ENCODE measurements at places on chromosomes 3 and 15.

- no peak for DNase-seq
These were observed 211.0 kb downstream of the GABRB3 start for GRCh38 chr15:26561896-26562295.

- DNase-seq = no peak
These were observed 9.3 kb upstream of the PRICKLE2 start for GRCh38 chr3:64234571-64234970.

DNA sequence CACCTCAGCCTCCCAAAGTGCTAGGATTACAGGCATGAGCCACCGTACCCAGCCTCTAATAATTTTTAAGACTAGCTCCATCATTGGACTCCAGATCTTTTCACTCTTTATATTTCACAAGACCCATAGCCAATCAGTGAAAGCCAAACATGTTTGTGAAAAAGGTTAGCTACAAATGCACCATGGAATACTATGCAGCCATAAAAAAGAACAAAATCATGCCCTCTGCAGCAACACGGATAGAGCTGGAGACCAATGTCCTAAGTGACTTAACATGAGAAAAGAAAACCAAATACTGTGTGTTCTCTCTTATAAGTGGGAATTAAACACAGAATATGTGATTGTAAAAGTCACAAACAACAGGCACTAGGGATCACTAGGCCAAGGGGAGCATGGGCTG lies 3.2 kb downstream of the SCAPER start:
- DNase-seq = no peak

- no peak for DNase-seq
These were observed 134.8 kb downstream of the PDE8A start for GRCh38 chr15:85116494-85116893.

- DNase-seq = no peak
These were observed 20.3 kb upstream of the EPB42 start for GRCh38 chr15:43241100-43241499.

DNA sequence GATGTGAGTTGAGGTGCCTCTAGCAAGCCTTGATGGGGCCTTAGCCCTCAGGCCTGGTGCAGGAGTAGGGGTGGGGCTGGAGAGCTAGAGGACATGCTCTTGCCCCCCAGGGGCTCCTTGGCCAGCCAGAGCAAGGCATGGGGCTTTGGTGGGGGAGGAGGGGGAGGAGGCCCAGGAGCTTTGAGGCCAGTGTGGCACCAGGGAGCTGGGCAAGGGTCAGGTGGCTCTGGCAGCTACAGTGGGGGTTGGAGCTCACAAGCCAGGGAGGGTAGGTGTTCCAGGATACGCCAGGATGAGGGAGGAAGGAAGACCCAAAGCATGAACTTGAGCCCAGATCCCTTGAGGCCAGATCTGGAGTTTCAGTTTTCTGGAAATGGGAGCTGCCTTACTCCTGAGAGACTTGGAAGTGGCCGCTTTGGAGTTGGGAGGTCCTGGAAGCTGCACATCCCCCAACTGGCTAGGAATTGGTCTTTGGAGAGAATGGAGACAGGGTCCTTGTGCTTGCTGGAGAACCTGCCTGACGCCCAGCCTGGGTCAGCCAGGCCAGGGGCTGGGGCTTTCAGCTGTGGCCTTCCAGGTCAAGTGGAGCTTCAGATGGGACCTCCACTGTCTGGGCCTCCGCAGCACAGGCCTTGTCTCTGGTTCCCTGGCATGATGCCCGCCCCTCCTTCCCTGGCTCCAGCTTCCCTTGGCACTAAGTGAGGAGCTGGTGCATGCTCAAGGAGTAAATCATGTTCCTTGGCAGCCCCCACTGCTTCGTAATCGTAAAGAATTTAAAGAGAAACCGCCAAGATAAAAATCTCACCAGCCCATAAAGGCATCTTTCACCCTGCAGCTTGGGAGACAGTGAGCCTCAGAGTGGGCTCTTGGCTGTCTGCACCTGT lies 8.7 kb downstream of the SEMA3F start:
- DNase-seq = no peak

DNA sequence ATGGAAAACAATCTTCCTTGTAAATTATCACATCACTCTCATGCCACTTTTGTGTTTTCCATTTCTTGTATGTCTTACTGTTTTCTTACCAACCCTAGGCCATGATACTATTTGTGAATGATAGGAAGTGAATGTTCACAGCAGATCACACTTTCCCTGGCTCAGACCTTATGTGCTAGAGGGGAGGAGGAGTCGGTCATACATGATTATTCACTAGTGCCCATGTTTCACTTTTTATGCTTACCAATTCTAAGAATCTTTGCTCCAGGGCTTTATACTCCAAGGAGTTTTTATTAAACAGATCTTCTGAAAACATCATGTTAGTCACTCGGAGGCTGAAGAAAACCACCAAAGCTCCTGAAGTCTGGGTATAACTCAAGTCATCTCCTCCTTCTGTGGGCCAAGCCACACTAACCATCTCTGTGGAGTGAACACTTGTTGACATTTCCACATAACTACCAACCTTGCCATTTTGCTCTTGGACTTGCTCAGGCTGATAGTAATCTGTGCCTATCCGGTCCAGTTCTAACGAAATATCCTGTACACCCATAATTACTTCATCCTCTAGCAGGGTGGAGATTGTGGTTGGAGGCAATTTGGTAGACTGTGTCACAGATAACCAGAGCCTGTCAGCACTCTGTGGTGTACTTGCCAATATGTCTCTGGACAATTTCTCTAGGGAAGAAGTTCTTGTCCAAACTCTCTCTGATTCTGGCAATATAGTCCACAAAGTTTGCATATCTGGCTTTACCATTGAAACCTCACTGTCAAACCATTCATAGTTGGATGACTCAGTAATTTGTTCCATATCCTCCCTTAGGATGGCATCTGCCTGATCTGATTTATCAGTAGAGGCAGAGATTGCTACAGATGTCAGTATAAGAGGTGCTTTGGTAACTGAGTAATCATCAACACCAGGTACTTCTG lies 76.8 kb downstream of the IMPG2 start:
- peak; percentile 25 for DNase-seq

DNA sequence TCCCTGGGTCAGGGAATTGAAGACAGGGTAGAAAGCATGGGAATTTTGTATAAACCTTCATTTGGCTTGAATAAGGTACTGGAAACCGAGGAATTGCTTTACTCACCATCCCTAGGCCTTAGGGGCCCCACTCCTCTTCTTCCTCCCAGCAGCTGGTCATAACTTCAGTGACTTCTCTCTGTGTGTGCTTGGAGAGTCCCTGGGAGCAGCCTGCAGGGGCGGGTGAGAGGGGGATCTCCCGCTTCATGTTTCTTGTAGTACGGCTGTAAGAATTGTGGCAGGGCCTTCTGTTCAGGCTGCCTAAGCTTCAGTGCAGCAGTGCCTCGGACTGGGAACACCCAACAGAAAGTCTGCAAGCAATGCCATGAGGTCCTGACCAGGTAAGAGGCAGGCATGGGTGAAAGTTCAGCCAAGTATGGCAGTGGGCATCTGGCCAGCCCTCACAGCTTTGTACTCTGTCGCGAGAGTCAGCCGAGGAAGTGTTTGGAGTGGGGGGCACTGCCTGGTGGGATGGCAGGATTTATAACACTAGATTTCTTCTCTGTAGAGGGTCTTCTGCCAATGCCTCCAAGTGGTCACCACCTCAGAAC lies 1.7 kb upstream of the DNAJC17 start:
- no peak for DNase-seq

GRCh38 chr3:26281284-26281985 lies 341.1 kb upstream of the LRRC3B start:
- no peak for DNase-seq

- DNase-seq = no peak
These were observed 2.5 kb upstream of the NCKIPSD start for GRCh38 chr3:48688032-48688736.

DNA sequence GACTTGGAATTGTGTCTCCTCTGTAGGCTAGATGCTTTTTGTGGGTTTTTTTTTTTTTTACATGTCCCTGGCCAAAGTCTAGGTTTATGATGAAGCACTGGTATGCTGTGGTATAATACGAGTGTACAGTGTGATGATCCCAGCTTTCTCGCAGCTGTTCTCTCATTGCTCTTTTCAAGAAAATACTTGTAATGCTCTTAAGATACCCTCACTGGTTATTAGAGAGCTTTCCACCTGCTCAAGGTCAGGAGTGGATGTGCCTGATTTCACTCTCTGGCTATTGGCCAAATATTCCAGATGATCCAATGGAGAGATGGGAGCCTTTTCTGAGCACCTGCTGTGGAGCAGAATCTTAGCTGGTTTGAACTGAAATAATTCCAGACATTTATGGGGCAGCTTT lies 215.1 kb downstream of the MYRIP start:
- DNase-seq = no peak

- DNase-seq = no peak
These were observed 38.3 kb downstream of the CHSY1 start for GRCh38 chr15:101213570-101213969.

DNA sequence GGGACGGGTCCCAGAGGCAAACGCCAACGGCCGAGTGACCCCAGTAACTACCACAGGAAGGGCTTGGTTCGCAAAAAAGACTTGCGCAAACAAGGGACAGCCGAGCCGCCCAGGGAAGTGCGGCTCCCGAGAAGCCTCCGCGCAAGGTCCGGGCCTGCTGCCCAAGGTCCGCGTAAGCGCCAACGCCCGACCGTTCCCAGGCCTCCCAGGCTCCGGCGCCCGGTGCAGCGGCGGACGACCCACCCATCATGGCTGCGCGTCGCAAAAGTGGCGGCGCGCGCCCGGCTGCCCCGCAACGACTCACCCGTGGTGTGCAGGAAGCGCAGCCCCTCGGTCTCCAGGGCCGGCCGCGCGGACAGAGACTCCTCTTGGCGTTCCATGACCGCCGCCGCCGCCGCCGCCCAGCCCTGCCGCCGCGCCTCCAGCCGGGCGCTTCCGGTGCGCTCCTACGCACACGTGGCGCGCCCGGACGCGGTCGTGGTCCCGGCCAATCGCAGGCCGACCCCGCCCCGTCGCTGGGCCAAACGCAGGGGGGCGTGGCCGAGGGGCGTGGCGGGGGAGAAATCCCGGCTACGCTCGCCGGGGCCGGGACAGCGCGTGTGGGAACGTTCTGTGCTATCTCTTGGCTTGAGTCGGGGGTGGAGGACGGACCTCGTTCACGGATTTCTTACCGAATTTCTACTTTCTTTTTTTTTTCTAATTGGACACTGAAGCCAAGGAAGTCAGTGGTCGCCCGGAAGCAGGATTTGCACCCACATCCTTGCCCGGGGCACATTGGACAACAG lies at the start of gene SELENOS:
TSS of gene SELENOS (minus strand) at position 448 of the 785 bp plus-strand sequence. CDS start at position 380, 68 bp downstream.
- DNase-seq = peak; percentile 83

DNA sequence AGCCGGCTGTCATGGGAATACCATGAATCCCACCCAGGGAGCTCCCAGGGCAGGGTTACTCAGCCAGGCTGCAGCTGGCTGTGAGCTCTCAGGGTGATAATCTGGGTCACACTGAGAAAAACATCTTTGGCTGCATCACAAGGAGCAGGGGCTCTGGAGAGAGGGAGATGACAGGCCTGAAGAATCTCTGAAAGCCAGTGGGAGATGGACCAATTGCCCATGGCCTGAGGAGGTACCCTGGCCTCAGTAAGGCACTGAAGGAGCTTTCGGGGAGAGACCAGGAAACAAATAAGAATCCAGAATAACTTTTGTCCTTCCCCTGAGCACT lies 28.2 kb upstream of the GOLGA6C start:
- DNase-seq = no peak

GRCh38 chr15:83610901-83611685 lies 42.8 kb upstream of the ADAMTSL3 start:
- no peak for DNase-seq

GRCh38 chr3:170745211-170745718 lies 124.7 kb downstream of the RPL22L1 start:
- no peak for DNase-seq

DNA sequence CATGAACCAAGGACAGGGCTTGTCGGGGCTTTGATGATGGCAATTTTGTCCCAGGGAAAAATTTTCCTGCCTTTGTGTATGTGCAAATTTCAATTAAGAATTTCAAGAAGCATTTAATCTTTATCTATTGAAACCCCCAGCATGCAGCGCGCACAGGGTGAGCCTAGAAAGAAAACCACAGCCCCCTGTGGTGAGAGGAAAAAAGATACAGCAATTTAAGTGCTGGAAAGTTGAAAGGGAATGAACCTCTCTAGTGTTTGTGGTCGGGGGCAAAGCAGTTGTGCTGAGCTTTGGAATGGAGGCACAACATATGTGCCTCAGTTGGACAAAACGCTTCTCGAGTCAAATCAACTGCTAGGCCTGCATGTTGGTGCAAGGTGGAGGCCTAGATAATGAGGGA lies 111.8 kb upstream of the C15orf61 start:
- DNase-seq = no peak

DNA sequence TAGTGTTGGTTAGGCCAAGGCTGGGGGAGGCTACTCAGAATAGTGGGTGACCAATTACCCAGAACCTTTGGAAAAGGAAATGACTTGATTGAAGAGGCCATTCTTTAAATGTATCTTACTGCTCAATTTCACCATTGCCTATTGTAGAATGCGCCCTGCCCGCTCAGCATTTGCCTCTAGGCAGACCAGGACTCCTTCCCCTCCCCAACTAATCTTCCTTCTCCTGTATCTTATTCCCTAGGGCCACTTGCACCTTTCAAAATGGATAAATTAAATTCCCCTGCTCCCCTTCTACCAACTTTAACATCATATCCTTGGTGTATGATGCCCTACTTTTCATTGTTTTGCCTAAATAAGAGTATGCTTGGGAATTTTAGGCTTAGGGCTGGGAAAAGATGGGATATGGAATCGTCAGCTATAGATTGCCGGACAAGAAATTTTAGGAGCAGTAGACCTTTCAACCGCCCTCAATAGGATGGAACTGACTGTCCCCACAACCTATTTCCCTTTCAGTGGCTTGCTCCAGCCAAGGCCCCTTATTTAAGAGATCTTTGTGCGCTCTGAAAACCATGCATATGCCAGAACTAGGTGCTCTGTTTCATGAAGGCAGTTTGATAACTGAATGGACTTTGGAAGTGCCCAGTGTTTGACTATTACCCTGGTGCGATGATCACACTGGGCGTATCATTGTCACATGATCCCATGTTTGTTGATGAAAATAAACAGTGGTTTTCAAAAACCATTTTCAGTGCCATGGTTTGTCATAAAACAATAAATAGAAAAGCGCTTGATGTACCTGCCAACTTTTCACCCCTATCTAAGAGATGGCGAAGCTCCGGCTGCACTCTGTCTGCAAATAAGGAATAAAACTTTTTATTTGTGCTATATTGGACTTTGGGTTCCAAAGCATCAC lies 74.3 kb upstream of the TSEN2 start:
- DNase-seq = no peak

- DNase-seq = no peak
These were observed 69.7 kb upstream of the POMGNT2 start for GRCh38 chr3:43175541-43175940.

DNA sequence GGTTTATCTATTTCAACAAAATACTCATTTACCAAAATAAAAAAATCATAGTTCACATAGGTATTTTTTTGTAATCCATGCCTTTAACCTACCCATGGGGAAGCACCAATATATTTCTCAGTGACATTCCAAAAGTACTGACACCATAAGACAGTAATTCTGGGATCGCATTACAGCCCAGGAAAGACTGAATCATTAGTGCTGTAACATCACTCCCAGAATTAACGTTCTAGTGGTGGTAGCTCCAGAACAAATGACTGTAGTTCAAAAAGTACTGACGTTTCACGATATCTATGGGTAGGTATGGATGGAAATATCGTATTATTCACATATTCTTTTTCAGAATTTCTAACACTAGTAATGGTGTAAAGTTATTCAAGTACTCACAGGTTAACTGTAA lies 54.3 kb upstream of the NEK10 start:
- no peak for DNase-seq

GRCh38 chr3:55505776-55506175 lies 18.7 kb upstream of the WNT5A start:
- DNase-seq = no peak

- no peak for DNase-seq
These were observed 25.3 kb upstream of the IL20RB start for GRCh38 chr3:136932523-136932922.
